GM23338 (cell line): ENCODE measurements at places on chromosomes 12 and 14.

DNA sequence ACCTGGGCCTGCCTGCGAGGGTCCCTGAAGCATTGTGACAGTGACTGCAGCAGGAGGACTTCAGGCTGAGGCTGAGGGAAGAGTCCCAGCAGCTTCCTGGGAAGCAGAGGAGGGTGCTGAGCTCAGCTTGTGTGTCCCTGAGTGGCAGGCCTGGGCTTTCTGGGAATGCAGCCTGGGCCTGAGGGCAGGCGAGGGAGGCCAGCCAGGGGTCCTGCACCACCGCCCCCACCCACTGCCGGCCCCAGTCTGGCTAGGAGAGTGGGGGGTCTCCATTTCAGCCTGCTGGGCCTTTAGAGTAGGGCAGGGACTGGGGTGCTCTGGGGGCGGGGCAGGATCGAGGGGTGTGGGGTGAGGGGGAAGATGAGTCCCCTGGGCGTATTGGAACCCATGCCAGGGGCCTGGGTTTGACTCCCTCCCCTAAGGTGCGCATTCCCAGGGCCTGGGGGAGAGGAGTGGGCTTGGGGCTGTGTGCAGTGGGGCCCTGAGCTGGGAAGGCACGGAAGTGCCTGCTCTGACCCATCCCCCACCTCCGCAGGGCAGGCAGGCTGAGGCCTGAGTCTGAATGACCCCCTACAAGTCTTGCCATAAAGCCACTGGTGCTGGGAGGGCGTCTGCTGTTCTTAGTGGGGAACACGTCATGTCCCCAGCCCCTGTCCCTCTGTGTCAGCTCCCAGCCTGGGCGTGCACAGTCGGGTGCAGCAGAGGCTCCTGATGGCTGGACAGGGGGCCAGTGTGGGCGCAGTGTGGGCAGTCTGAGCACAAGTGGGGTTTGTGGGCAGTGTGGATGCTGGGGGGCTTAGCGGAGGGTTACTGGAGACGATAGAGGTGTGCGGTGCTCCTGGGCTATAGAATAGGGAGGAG is 46.4 kb downstream of the KRT80 start:
- DNase-seq = no peak

DNA sequence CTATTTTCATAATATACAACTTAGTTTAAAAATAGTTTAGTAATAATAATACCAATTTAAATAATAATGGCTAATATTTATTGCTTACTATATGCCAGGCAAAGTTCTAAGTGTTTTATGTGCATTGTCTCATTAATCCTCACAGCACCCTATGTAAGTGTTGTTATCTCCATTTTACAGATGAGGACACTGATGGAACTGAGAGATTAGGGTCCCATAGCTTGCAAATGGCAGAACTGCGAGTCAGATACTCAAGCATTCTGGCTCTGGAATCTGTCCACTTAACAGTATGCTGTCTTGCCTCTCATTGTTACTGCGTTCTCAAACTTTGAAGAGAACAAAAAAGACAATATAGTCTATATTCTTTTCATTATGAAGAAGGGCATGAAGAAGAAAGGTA is 19.0 kb downstream of the AP5M1 start:
- DNase-seq = no peak

DNA sequence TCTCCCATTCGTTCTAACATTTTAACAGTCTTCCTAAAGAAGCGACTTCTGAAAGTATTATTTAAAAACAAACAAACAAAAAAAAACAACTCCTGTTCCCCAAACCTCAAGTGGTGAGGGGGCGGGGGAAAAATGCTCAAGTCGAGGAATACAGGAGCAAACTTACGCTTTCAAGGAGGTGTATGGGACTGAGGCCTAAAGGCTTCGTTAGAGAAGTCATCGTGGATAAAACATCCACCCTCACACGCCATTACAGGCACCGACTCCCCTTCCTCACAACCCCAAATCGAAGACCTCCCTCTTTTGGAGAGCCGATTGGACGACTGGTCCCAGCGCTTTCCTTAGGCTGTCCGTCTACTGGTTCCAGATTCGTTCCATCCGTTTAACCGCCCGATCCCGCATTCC is 693 bp downstream of the CBX5 start:
- DNase-seq = no peak

GRCh38 chr12:50052964-50053363 is 4.4 kb upstream of the ASIC1 start:
- no peak for DNase-seq

DNA sequence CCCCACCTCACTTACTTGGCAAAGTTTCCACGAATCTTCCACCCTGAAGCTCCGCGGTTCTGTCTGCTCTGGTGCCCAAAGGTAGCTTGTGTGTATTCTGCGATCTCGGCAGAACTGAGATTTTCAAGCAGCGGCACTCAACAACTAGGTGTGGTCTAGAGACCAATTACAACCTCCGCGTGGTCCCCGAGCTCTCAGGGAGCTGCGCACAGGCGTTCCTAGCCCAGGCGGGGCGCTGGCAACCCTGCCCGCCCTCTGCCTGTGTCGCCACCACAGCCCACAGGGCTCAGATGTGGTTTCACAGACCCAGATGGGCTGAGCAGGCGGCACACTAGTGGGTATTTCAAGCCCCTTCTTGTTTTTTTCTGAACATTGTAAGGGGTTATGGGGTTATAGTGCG is 1.5 kb upstream of the DIABLO start:
- no peak for DNase-seq
